Foreskin fibroblast (primary cell): ENCODE measurements at places on chromosomes 13 and 19.

GRCh38 chr13:39554371-39554770 lies 48.6 kb downstream of the LHFPL6 start:
- no peak for DNase-seq

DNA sequence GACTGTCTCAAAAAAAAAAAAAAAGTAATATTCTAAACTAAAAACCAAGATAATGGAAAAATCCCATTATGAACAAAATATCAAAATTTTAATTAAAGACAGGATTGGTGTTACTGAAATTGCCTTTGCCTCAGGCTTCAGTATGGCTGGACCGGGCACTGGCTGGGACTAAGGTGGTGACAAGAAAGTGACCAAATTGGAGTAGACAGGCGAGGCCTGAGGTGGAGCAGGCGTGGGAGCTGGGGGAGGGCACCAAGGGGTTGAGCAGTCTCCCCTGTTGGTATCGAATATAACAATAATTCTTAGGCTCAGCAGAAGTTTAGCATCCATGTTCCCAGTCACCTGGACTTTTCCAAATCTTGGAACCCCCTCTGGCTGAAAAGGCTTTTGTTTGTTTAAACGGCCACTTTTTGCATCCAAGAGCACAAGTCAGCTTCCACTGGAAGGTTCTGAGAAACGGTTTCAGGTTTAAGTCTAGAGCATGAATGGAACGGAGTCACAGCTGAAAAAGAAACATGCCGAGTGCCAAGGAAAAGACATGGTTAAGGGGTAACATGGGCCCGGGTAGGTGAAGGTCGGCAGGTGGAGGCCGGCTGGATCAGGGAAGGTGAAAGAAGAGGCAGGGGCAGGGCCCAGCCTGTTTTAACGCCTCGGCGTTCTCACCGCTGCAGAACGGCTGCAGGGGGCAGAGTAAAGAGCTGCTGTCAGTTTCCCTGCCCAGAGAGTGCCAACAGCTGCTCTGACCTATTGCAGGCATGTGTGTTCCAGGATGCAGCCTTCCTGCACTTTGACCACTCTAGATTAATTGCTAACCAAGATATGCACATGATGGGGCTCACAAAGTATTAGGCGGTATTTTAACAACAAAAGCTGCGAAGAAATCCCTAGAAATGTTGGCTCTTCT lies 104.4 kb downstream of the TM9SF2 start:
- DNase-seq, result peak; percentile 60

GRCh38 chr19:19321141-19321577 lies 530 bp downstream of the MAU2 start:
- DNase-seq, result no peak

GRCh38 chr19:1237027-1237659 lies 662 bp downstream of the CBARP start:
- DNase-seq, result peak; percentile 72
